NCI-H2081 treated with DMSO at 0.1 percent for 48 hours (cell line): ENCODE measurements at places on chromosomes 12 and 14.

GRCh38 chr12:104499668-104500332 lies 43.1 kb downstream of the CHST11 start:
- DNase-seq: no peak

DNA sequence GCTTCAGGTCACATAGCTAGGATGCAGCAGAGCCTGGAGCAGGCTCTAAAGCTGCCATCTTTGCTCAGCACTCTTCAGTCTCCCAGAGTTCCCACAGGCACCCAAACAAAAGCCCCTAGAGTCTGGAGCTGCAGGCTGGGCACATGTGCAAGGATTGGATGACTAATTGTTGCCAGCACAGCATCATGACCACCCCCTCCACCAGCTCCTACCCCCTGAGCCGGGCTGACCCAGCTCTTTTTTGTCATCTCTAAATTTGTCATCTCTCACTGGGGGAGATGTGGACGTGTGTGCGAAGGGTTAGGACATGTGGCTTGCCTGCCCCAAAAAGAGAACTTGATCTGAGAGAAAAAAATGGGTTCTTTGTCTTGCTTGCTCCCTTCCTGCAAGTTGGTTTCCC lies 4.3 kb upstream of the MMP19 start:
- DNase-seq: no peak

GRCh38 chr14:77647853-77648252 lies 31.4 kb upstream of the SPTLC2 start:
- DNase-seq: no peak

DNA sequence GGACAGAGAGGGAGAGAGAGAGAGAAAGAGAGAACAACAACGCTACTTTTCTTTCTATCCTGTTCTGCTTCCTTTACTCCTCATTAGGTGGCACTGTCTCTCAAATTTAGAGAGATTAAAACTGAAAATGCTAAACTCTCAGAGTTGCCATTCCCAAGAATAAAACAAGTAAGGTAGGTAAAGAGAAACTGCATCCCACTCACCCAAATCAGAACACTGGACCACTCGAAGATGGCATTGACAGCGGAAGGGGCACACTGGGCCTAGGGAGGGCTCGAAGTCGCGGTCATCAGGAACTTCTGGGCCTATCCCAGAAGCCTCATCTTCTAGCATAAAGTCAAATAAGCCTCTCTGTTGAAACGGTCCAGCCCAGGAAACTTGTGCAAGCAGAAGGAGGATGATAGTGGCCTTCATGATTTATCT lies 4.5 kb downstream of the DCN start:
- no peak for DNase-seq

DNA sequence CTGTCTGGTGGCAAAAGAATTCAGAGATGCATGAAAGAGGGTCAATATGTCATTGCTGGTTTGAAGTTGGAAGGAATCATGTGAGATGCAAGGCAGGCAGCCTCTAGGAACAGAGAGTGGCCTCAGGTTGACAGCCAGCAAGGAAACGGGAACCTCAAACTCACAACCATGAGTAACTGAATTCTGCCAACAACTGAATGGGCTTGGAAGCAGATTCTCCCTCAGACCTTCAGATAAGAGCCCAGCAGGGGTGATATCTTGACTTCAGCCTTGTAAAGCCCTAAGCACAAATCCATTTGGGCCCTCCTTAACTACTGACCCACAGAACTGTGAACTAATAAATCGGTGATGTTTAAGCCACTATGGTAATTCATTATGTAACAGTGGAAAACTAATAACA lies 35.8 kb downstream of the USP15 start:
- DNase-seq: no peak

- no peak for DNase-seq
Measured at GRCh38 chr12:80195737-80196136, 96.4 kb downstream of the OTOGL start.

GRCh38 chr12:110554184-110554583 lies 28.9 kb downstream of the PPTC7 start:
- DNase-seq: no peak
